ENCODE measurements at places on chromosomes 2 and 18. TPM values are rescaled to one million over a fixed set of nuclear protein-coding genes. Genes with fewer than 3 reads are reported as not detected.

The SEMA4F gene
- 2.4 TPM for total RNA-seq

The NRP2 gene
- total RNA-seq: 5.8 TPM

DNA sequence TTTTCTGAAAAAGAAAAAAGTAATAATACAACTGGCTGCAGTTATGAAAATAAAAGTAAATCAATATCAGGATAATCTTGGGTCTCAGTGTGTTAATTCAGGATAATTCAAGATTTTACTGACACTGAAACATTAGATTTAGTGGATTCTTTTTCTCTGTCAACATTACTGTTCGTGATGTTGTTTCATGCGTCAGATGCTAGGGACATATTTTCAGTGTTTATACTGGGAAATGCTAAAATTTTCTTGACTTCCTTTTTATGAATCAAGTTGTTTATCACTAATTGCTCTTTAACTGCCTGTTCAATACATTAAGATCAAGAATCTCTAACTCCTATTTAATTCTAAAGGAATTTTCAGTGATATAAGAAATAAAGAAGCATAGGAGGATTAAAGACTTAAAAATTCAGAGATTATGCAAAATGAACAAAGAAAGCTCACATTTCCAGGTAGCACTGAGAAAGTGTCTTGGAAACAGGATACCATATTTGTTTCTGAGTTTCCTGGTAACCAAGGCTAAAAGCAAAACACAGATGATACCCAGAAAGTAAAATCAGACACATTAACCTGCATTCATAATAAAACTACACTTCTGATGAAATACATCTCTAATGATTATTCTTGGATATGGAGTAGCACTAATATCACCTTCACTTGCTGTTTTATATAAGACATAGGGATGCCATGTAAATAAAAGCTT is 174.0 kb downstream of the ARL4C start:
- DNase-seq: no peak
- H3K27me3 ChIP-seq: peaks cover 2% of the 10 kb centered on the region
- no peak overlapping the region for H3K4me3 ChIP-seq

- DNase-seq: no peak
- H3K27me3 ChIP-seq: no peaks in the 10 kb centered on the region
- no peak overlapping the region for H3K4me3 ChIP-seq
- peaks cover 9% of the 10 kb centered on the region for H3K4me1 ChIP-seq
Measured at GRCh38 chr18:70310560-70311320, 21.9 kb downstream of the SOCS6 start.

- H3K4me1 ChIP-seq: no peaks in the 10 kb centered on the region
- no peak overlapping the region for H3K27ac ChIP-seq
- H3K4me3 ChIP-seq: no peak overlapping the region
- H3K36me3 ChIP-seq: no peaks in the 10 kb centered on the region
- DNase-seq: no peak
- H3K27me3 ChIP-seq: peaks cover 3% of the 10 kb centered on the region
Measured at GRCh38 chr2:223260681-223261080, 208.7 kb downstream of the KCNE4 start.

GRCh38 chr2:11559786-11560155 is 25.9 kb downstream of the GREB1 start:
- no peak for DNase-seq
- peaks cover 11% of the 10 kb centered on the region for H3K4me1 ChIP-seq
- H3K27ac ChIP-seq: no peak overlapping the region

The ZNF892 gene
- 1.9 TPM for total RNA-seq

DNA sequence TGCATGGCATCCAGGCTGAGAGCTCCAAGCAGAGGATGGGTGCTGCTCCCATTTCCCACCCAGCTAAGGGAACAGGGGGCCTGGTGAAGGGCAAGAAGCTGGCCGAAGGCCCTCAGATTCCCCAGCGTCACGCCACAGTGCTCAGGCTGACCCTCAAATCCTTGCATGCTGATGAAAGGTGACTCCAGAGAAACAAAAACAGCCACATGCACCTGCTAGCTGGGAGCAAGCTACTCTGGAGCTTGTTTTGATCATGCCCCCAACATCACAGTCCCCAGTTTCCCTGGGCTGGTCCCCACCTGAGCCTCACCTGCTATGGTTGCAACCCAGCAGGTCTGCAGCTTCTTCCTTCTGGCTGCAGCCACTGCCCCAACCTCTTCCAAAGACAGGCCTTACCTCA is 13.3 kb downstream of the RAB11FIP5 start:
- no peak overlapping the region for H3K27ac ChIP-seq
- no peaks in the 10 kb centered on the region for H3K36me3 ChIP-seq
- no peak for DNase-seq
- peaks cover 2% of the 10 kb centered on the region for H3K4me1 ChIP-seq
- no peak overlapping the region for H3K4me3 ChIP-seq
- no peaks in the 10 kb centered on the region for H3K27me3 ChIP-seq

DNA sequence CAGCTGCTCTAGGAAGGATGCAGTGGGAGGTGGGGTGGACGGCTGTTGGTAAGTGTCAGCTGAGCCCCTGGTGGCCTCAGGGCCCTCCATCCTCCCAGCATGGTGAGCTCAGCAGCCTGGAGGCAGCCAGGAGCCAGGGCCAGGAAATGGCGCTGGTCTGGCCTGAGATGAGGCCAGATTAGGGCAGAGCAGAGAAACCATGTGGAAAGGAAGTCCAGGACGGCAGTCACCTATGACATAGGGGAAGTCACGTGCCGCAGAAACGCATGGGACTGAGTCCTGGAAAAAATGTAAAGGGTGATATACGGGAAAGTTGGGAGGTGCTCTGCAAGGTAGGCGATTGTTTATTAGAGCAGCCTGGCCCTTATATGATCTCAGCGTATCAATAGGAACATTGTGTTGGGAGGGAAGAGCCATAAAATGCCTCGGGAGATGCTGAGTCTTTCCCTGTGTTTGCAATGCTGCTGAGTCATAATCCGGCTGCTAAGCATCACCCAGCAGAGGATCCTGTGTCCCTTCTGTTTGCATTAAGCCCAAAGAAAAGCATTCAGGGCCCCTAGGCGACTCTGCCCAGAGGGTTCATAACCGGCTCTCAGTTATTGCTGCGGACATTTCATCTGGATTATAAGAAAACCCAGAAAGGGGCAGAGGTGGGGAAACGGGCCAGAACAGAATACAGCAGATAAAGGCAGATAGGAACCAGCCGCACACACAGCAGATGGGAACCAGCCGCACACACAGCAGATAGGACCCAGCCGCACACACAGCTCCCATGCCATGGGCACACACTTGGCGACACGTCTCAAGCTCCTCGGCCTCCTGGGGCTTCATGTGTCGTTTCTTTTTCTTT is 30.3 kb upstream of the B3GNT7 start:
- no peak for DNase-seq
- H3K4me1 ChIP-seq: no peaks in the 10 kb centered on the region
- H3K27ac ChIP-seq: no peak overlapping the region
- H3K4me3 ChIP-seq: no peak overlapping the region
- no peaks in the 10 kb centered on the region for H3K36me3 ChIP-seq

- H3K4me3 ChIP-seq: no peak overlapping the region
- H3K36me3 ChIP-seq: no peaks in the 10 kb centered on the region
- H3K4me1 ChIP-seq: peaks cover 20% of the 10 kb centered on the region
- no peaks in the 10 kb centered on the region for H3K27me3 ChIP-seq
- H3K27ac ChIP-seq: no peak overlapping the region
- no peak for DNase-seq
Measured at GRCh38 chr2:236298924-236299475, 34.8 kb upstream of the ASB18 start.

- H3K4me3 ChIP-seq: no peak overlapping the region
- DNase-seq: no peak
- H3K27me3 ChIP-seq: peaks cover 15% of the 10 kb centered on the region
- H3K27ac ChIP-seq: no peak overlapping the region
- no peaks in the 10 kb centered on the region for H3K36me3 ChIP-seq
Measured at GRCh38 chr2:11955314-11955713, 208.9 kb downstream of the LPIN1 start.

Data from psoas muscle (tissue), 8 donors.